ENCODE measurements at places on chromosomes 3 and 15. TPM values are rescaled to one million over a fixed set of nuclear protein-coding genes. Genes with fewer than 3 reads are reported as not detected.

GRCh38 chr3:35635407-35635806 lies 3.9 kb upstream of the ARPP21 start:
- no peak for DNase-seq

GRCh38 chr3:150428562-150428961 lies 20.5 kb downstream of the TSC22D2 start:
- no peak for DNase-seq

- DNase-seq, result no peak
These were observed 76.9 kb downstream of the UBP1 start for GRCh38 chr3:33363113-33363800.

GRCh38 chr3:13580256-13581023 lies 31.5 kb downstream of the FBLN2 start:
- DNase-seq, result peak; percentile 35

GRCh38 chr3:25938566-25939325 lies 148.9 kb downstream of the OXSM start:
- DNase-seq, result no peak

- DNase-seq, result no peak
These were observed 1.8 kb upstream of the SRGAP3 start for GRCh38 chr3:9251055-9251786.

DNA sequence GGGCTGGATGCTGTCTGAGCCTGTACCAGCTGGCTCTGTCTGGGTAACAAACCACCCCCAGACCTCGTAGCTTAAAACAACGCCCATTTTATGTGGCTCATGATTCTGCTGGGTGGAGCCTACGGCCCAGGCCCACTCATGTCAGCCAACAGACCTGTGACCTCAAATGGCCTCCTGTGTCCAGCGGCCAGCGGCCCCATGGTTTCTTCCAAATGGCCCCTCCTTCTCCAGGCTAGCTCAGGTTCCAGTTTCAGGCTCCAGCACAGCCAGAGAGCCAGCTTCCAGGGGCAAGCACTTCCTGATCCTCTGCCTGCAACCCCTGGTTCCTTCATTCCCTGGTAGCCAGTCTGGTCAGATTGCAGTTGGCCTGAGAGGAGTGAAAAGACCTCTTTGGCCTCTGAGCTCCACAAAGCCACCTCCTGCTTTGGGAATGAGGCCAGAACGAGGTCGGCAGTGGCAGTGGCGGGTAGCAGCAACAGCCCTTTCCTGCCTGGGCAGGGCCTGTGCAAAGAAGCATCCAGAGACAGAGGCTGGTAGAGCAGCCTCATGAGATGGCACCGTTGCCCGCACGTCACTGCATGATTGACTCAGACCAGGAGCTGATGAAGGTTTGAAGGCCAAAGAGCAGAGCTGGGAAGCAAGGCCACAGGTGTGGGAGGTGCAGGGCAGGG lies 21.0 kb upstream of the PLXNA1 start:
- DNase-seq, result no peak

DNA sequence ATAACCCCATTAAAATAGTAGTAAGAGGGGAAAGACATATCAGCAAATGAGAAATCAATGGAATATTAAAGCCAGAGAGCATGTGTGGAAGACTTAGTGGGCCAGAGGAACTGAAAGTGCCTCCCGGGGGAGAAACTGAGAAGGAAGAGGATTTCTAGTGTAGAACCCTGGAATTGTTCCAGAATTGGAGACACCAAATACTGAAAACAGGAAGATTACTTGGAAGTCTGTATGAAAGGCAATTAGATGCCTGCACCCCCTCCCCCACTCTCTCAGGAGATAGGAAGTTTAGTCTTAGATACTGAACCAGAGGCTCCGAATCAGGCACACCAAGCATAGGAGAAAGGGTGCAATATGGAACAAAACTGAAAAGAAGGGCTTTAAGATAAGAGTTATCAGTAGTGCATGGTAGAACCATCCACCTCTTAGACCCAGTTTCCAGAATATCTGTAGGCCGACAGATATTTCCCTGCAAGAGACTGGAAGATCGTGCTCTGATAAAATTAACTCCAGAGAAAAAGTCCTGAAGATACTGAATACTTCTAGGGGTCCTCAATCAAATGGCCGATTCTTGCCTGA lies 32.4 kb downstream of the KLHL18 start:
- no peak for DNase-seq

- no peak for DNase-seq
These were observed 27.1 kb downstream of the KY start for GRCh38 chr3:134623615-134624245.

DNA sequence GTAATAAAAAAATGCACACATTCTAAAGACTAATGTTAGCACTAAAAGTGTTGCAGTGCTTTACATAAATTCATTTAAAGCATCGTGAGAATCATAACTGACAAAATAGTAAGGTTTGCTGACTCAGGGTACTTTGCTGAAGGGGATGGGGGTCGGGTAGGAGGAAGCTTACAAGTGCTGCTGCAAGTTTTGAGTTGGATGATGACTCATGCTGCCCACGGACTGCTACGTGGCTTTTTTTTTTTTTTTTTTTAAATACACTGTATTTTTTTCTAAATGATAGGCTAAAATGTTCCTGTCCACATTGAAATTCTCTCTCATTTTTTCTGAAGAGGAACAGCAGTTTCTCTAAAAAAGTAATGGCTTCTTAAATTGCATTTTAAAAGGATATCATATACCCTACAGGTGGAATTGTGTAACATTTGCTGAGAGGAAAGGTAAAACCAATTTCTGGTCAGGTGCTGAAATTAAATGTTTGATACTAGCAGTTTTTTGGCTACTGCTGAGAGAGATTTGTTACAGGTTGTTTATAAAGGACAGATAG lies 2.2 kb downstream of the MAPK6 start:
- peak; percentile 86 for DNase-seq

- DNase-seq, result no peak
These were observed 28.0 kb downstream of the ARHGAP31 start for GRCh38 chr3:119322021-119322834.

- DNase-seq, result no peak
These were observed 741.8 kb downstream of the IGSF11 start for GRCh38 chr3:118292841-118293240.

GRCh38 chr3:1477669-1478068 lies 384.8 kb downstream of the CNTN6 start:
- DNase-seq, result no peak

CACNA2D3 gene
- total RNA-seq, result 2.5 TPM

KBTBD12 gene
- 0.07 TPM for total RNA-seq

GRK7 gene
- 0.07 TPM for total RNA-seq

STAC gene
- total RNA-seq, result 0.13 TPM

SOX14 gene
- total RNA-seq, result not detected

Data from hepatocyte (in vitro differentiated cells).